ENCODE measurements at places on chromosomes 1 and 21.

GRCh38 chr21:15001857-15002606, 62.8 kb downstream of the NRIP1 start:
- DNase-seq: no peak

DNA sequence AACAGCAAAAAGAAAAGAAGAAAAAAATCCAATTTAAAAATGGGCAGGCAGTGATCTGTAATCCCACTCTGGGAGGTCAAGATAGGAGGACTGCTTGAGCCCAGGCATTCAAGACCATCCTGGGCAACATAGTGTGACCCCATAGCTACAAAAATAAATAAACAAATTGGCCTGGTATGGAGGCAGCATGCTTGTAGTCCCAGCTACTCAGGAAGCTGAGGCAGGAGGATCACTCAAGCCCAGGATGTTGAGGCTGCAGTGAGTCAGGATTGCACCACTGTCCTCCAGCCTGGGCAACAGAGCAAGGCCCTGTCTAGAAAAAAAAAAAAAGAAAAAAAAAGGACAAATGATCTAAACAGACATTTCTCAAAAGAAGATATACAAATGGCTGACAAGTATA, 99.6 kb downstream of the EIF4G3 start:
- DNase-seq: no peak

DNA sequence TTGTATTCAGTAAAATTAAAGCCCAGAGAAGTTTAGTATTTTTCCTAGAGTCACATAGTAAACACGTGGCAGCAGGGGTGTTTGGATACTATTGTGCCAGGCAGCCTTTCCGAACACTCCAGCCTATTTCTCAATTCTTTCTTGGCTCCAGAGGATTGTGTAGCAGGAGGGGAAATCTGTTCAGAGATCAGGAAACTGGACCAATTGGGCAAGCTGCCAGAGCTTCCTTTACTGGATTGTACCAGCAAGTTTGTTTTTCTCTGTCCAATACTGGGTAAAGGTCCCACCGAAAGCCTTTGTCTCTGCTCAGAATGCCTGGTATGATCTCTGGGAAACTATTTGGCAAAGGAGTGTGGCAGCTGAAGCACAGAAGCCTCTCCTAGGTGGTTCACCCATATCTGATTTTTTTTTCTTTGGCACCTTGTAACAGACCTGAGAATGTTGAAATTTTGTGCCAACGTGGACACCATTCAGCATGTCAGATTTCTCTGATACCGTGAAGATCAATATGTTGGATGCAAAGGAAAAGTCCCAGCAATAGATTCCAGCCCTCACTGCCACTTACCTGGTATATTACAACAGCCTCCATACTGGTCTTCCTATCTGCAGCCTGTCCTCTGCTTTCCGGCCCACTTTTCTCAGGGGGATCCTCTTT, 126.2 kb downstream of the FGGY start:
- no peak for DNase-seq

- no peak for DNase-seq
Measured at GRCh38 chr1:177873238-177873637, 96.6 kb downstream of the SEC16B start.

DNA sequence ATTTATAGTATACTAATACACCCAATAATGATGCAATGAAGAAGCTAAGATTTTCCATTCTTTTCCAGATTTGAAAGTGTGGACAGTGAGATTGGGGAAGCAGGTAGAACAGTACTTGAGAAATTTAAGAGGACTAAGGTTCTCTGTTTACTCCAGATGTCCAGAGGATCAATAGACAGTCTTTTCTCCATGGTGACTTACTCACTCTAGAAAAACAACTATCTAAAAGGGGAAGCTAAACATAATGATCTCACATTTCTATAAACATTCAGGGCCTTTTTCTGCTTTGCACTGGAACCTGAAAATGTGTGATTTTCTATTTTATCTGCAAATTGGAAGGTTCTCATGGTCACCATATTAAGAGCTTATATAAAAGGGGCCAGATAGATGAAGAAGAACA, 93.9 kb upstream of the ZBTB18 start:
- no peak for DNase-seq

GRCh38 chr21:24714646-24715200, 892.6 kb downstream of the MRPL39 start:
- DNase-seq: no peak

DNA sequence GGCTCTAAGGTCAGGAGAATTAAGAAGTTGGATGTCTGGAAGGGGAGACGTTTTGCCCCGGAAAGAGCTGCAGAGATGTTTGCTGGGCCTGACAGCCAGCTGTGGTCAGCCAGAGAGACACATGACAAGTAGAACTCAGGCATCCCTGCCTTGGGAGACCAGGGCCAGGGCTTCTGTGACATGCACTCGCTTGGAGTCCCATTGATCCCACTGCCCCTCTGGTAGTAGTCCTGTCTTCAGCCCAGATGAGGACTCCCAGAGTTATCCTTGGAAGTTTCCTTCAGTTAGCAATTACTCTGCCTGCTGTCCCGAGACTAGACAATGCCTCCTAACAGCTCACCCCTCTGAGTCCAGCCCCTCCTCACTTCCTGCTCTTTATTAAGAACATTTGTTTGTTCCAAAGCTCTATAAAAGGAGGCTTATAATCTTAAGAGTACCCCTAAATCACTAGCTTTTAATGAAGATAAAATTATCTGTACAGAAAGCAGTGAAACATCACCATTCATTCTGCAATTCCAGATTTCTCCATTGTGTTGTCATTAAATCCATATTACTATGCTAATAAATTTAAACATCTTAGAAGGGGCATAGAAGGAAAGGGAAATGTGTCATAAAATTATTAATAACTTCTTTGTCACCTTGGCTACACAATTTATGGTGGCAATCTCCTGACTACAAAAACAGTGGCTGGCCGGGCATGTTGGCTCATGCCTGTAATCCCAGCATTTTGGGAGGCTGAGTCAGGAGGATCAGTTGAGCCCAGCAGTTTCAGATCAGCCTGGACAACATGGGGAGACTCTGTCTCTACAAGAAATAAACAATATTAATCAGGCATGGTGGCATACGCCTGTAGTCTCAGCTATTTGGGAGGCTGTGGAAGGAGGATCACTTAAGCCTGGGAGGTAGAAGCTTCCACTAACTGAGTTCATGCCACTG, 94.2 kb downstream of the KCNK1 start:
- no peak for DNase-seq

DNA sequence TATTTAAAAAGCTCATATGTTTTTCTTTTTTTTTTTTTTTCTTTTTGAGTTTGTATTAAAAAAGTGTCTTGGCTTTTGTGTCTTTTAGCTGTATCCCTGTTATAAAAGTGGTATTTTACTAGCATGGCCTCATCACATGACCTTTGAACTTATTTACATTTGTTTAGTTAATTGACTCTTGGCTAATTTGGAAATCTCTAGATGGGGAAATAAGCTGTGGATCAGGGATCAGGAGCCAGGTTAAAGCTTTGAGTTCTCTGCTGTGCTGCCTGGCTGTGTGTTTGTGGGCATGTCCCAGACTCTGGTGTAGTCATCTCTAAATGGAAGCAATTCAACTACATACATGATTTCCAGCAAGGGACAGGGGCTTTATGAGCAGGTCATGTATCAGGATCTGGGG, 56.5 kb downstream of the HHAT start:
- no peak for DNase-seq

DNA sequence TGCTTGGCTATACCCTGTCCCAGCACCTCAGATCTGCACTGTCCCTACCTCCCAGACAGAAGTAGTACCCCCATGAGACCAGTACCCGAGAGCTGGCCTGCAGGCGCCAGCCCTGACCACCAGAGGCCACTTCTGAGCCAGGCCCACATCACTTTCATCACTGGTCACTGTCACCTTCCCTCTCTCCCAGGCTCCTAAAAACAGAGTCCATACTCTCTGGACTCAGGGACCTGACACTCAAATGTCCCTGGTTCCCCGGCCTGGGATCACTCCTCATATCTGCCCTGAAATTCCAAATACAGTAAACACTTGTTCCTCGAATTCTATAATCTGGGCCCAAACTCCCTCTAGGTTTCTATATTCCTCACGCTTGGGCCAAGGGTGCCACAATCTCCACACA, 18.7 kb downstream of the TMEM53 start:
- peak; percentile 45 for DNase-seq

DNA sequence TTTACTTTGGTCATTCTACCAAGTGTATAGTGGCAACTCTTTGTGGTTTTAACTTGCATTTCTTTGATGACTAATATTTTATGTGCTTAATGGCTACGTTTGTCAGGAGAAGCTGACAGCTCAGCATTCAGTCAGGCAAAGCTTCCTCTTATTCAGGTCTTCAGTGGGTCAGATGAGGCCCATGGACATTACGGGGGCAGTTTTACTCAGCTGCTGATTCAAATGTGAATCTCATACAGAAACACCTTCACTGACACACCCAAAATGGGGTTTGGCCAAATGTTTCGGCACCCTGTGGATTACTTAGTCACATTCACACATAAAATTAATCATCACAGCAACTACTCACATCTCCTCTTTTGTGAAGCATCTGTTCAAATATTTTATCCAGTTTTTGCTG, 104.9 kb upstream of the PLD5 start:
- DNase-seq: no peak

- DNase-seq: no peak
Measured at GRCh38 chr1:89065079-89065868, at the start of gene GBP1. Gene GBP1, minus strand, starts transcription at chr1:89065208. Its CDS starts 1,974 bp downstream, at chr1:89063234.

DNA sequence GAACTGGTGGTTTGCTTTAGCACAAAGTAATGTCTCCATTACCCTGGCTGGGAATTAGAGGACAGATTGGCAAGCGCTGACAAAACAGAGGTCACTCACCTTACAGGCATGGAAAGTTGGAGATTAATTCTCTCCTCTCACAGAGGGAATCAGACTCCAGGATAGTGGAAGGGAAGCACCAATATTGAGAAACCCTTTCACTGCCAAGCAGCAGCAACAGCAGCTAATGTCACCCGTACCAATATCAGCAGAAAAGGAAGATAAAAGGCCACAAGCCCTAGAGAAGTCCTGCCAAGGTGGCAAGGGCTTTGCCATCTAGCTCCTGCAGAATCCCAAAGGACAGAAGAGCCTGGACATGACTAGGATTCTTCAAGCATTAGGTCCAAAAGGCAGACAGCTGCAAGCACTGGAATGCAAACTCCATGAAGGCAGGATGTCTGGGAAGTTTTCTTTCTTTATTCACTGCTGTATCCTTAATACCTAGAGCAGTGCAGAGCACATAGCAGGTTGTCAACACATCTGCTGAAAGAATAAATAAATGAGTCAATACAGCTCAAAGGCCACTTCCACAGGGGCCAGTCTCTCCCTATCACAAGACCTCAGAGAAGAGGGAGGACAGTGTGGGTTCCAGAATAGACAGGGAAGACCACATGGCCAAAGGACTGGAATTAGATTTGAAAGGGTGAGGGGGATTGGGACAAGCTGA, 57.2 kb downstream of the ERI3 start:
- DNase-seq: no peak

GRCh38 chr1:72635719-72636118, 353.4 kb upstream of the NEGR1 start:
- no peak for DNase-seq
